ENCODE measurements at places on chromosomes 2 and 18.

GRCh38 chr2:128599700-128600099 lies 281.0 kb upstream of the HS6ST1 start:
- DNase-seq: no peak

- DNase-seq: no peak
Measured at GRCh38 chr2:68303033-68303901, 16.5 kb downstream of the CNRIP1 start.

DNA sequence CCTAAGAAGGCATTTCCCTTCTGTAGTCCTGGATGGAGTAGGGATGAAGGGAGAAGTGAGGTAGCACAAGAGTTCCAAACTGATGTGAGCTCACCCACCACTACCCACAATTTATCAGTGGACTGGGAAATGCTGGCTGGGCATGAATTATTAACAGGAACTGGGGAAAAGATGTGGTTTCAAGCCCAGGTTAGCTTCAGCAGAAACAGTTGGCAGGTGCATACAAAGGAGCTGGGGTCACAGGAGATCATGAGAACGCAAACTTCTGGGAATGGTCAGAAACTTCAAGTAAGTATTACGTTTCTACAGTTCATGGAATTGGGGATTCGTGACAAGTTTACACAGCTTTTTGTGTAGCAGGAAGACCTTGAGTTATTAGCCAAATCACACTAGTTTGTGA lies 5.4 kb downstream of the CCDC141 start:
- no peak for DNase-seq

DNA sequence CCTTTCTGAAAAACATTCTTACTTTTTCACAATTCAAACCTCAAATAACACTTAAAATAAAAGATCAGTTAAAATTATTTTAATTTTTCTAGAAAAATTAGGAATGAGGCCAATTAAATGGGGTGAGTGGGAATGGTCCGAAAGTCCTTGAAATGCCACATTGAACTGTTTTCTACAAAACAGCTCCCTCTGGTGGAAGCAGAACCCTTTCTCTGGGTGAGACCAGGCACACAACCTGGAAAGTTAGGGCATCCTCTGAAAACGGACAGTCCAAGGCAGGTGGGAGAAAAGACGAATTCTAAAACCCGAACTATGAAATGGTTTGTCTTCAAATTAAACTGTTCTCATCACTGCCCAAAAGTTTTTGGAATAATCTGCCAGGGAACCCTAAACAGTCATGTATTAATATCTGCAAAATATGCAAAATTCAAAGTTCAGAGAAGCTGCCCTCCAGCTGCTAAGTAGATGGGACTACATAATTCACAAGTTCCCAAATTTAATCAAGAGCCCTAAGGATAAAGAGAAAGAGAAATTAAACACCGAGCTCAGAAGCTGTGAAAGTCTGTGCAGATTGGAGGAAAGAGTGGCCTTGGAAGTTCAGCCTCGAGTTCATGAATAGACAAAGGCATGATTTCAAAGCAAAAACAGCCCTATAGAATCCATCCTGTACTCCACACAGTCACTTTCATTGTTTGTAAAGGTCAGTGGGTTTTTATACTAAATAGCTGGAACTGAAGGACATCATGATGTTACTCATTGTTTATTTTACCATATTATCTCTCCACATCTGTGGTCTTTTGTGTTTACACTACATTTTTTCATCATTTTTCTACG lies 108.3 kb downstream of the PIEZO2 start:
- DNase-seq: no peak

DNA sequence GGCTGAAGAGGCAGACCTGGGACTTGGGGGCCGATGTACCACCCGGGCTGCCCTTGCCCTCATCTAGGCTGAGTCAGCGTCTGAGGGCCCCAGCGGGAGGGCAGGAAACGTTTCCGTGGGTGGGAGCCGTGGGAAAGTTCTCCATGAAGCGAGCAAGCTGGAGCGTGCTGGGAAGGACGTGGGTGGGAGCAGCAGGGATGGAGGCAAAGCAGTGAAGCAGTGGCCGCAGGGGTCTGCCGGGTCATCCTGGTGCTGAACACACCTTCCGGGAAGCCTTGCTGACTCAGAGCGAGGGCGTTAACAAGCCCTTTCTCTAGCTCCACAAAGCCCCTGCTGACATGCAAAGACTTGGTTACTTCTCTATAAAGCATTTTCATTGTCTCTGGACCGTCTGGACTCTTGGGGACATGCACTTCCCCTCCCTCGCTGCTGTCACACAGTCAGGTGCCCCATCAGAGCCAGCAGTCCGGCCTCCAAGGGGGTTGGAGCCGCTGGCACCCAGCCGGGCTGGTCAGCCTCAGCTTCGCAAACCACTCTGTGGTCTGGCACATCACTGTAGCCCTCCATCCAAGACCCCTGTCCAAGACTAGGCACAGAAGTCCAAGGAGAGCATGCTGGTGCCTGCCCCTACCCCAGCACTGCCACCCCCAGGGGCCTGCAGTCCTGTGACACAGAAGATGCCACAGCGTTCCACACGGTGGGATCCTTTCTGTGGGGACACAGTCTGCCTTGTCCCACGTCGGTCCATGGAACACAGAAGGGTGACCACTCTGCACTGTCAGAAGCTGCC lies 115.1 kb upstream of the GPC1 start:
- no peak for DNase-seq

GRCh38 chr2:14998546-14998945 lies 366.0 kb downstream of the LRATD1 start:
- no peak for DNase-seq

GRCh38 chr2:98606431-98606830 lies 1.9 kb downstream of the COA5 start:
- DNase-seq: no peak

GRCh38 chr18:48037481-48038271 lies 107.2 kb upstream of the SMAD2 start:
- no peak for DNase-seq

GRCh38 chr2:240912878-240913809 lies 7.0 kb downstream of the CROCC2 start:
- DNase-seq: no peak

- no peak for DNase-seq
Measured at GRCh38 chr2:195898505-195899191, 170.0 kb downstream of the DNAH7 start.

DNA sequence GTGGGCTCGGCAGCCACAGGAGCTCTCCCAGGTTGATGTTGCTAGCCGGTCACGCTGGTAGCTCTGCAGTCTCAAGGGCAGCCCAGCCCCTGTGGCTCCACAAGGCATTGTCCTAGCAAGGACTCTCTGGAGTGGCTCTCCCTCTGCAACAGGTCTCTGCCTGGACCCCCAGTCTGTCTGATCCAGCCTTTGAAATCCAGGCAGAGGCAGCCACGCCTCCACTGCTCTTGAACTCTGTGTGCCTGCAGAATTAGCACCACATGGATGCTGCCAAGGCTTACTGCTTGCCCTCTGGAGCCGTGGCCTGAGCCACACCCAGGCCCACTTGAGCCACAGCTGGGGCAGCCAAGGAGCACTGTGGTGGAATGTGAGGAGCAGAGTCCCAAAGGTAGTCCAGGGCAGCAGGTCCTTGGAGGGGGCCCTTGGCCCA lies 43.0 kb upstream of the FAHD2A start:
- DNase-seq: no peak

GRCh38 chr2:219622472-219622871 lies 5.0 kb upstream of the SLC4A3 start:
- no peak for DNase-seq

DNA sequence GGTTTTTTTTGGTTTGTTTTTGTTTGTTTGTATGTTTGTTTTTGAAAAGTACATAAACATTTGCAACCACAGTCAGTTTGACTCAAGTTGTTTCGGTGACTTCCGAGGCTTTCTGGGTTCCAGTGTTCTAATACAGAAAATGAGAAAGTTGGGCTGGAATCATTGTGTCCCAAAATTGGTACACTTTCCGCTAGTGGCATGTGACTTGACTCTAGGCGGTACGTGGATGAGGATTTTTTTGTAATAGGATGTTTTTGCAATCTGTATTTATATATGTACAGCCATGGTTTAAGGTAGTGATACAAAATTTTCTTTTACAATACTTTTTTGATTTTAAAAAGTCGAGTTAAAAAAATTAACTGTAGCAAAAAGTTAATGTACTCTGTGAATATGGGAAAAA lies 1.7 kb downstream of the MFF start:
- no peak for DNase-seq

- no peak for DNase-seq
Measured at GRCh38 chr2:15389895-15390294, 171.2 kb downstream of the NBAS start.

DNA sequence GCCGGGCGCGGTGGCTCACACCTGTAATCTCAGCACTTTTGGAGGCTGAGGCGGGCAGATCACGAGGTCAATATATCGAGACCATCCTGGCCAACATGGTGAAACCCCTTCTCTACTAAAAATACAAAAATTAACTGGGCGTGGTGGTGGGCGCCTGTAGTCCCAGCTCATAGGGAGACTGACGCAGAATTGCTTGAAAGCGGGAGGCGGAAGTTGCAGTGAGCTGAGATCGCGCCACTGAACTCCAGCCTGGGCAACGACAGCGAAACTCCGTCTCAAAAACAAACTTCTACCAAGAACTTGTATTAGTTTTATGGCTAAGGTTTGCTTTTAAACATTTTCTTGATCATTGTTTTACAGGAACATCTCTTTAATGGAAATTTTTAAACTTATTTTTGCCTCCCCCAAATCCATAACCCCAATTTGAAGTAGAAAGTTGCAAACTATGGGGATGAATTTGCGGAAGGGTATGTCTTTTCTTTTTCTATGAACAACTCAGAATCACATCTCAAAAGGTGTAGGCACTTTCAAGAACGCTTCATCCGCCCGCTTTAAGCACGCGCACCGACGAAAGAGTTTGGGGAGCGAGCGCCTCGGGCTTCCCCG lies 46.8 kb upstream of the PTMA start:
- no peak for DNase-seq

GRCh38 chr2:88690591-88691338 lies 708 bp upstream of the RPIA start:
- peak; percentile 15 for DNase-seq

GRCh38 chr2:70161069-70161534 lies 29.7 kb downstream of the C2orf42 start:
- DNase-seq: no peak

Measured in stimulated activated CD8-positive, alpha-beta memory T cell treated with anti-CD3 and anti-CD28 coated beads, Interleukin-15, amount 100 ng/mL, for 48 hours (primary cell).